NCI-H2081 treated with DMSO at 0.1 percent for 48 hours (cell line): ENCODE measurements at places on chromosomes 6 and 20.

DNA sequence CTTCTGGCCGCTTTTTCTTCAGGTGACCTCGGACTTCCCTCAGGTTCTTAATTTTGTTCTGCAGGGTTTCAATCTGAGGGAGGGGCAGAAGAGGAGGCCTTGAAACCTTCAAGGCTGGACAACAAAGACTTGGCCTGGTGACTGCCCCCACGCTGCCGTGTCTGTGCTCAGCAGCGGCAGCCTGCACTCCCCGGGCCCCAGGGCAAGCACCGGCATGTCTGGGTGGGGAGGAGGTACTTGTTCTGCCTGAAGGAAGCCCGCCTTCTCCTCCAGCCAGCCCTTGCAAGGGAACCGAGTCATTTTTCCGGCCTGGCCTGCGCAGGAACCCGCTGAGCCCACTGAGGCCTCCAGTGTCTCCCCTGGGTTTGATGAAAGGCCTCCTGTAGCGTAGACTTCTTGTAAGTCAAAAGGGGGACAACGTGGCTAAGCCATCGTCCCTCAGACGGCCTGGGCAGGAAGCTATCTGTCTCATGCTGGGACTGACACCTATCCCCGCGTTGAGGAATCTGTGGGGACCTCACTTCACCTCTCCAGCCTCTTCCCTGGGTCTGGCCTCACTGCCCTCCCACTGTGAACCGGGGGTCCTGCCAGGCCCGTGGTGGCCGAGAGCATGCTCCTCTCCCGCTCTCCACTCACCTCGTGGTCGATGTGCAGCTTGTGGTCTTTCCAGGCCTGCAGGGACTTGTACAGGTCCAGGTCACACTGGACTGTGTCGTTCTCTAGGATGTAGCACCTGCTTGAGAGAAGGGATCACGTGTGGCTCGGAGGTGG, 119.9 kb downstream of the SULF2 start:
- DNase-seq: no peak

- no peak for DNase-seq
Measured at GRCh38 chr20:57395111-57395966, 4.1 kb downstream of the RBM38 start.

- no peak for DNase-seq
Measured at GRCh38 chr6:36033935-36034334, 6.3 kb downstream of the MAPK14 start.

DNA sequence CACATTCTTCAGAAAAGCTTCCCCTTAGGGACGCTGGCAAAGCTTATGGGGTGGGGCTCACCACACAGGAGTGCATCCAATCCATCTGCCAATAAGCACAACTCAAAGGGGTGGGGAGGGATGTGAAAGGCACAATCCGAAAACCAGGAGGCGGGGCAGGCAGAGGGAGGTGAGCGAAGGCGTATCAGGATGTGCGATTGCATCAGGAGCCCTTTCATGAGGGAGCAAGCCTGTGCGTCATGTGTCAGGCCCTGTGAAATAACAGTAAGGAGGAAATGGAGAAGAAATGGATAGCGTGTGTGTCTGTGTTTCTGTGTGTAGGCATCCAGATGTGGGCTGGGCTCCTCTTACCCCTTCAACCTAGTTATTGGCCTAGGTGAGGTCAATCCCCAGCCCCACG, 382.4 kb upstream of the CDH4 start:
- DNase-seq: no peak

DNA sequence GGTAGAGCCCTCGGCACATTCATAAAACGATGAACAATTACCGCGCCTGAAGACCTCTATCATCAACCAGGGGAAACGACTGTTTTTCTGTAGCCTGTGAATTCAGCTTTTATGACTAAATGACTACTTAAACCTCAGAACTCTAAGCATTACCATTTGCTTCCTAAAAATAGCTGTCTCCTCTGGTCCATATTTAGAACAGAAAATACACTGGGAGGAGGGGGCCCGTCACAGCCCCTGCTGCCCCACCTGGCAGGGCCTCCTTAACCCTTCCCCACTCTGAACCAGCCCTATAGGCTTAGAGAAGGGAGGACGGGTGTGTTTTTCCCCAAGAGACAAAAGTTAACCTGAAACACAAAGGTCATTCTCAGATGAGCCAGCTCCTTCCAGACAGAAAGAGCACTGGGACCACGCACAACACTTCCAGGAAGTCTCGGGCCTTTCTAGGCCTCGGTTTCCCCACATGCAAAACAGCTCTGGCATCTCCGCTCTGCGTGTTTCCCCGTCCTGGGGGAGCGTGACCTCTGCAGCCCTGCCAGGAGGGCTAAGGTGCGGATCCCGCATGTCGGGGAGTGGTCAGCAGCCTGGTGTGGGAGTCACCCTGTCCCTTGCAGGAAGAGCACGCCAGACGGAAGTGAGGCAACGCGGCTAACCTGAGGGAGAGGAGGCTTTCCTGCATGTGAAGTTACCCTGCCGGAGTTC, 193.9 kb downstream of the DLL1 start:
- DNase-seq: no peak

DNA sequence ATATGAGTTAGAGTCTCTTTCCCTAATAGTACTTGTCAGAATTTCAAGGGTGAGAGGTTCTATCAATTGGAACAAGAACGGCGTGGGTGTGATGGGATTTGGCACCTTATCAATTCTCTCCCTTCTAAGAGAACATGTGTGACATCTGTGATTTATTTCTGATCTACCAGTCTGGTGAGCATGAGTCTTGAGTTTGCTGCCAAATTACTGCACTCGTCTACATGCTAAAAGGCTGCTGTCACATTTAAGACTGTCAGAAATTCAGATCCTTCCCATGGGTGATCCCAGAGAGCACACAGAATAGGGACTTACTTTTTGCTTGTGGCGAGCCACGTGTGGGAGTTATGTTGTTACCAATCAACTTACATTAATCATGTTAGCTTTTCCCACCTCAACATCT, 370.2 kb upstream of the SASH1 start:
- no peak for DNase-seq

- no peak for DNase-seq
Measured at GRCh38 chr6:25815194-25815593, 16.7 kb downstream of the SLC17A1 start.

DNA sequence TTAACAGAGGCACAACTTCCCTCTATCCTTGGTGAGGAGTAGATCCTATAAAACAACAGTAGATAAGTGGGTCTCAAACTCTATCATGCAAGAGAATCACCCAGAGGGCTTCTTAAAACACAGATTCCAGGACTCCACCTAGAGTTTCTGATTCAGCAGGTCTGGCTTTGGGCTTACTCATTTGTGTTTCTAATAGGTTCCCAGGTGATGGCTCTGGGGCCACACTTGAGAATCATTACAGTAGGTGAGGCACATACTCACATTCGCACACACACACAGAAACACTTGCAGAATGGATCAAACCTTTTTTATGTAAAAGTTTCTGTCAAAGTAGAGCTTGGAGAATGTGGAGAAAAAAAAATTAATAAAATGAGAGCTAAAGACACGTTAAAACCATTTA, 52.4 kb downstream of the TMEM242 start:
- no peak for DNase-seq

DNA sequence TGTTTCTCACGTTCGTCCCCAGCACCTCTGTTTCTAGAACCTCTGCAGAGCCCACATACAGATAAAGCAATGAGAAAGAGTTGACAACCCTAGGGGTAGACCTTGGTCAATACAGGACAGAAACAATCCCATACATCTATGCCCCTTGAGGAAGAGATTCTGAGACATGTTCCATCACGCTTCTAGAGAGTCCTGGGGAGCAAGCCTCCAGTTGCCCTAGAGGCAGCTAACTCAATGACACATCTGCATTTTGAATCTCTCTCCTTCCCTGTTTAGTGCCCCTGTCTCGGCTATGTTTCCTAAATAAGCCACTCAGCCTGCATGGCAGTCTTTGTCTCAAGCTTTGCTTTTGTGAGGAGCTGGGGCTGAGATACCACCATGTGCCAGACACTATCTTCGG, 435.3 kb downstream of the CD83 start:
- no peak for DNase-seq

- DNase-seq: no peak
Measured at GRCh38 chr6:37239526-37239925, 18.0 kb upstream of the TBC1D22B start.

- DNase-seq: no peak
Measured at GRCh38 chr20:7926767-7927166, 13.5 kb downstream of the HAO1 start.

DNA sequence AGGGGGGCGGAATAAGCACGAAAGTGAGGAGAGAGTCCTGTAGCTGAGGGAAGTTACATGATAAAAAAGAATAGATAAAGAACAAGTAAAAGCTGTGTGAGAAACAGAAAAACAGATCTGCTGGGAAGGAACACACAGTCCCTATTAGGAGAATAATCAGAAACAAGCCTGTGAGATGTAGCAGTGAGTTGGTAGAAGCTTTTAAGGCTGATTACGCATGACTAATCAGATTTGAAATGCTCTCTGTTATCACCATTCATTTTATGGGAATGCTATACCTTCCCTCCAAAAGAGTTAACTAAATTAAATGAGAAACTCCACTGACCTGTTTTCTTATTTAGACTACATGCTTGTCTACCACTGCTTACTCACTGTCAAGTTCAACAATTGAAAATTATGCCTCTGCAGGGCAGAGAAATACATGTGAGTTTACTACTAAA, 15.8 kb downstream of the REPS1 start:
- DNase-seq: no peak

DNA sequence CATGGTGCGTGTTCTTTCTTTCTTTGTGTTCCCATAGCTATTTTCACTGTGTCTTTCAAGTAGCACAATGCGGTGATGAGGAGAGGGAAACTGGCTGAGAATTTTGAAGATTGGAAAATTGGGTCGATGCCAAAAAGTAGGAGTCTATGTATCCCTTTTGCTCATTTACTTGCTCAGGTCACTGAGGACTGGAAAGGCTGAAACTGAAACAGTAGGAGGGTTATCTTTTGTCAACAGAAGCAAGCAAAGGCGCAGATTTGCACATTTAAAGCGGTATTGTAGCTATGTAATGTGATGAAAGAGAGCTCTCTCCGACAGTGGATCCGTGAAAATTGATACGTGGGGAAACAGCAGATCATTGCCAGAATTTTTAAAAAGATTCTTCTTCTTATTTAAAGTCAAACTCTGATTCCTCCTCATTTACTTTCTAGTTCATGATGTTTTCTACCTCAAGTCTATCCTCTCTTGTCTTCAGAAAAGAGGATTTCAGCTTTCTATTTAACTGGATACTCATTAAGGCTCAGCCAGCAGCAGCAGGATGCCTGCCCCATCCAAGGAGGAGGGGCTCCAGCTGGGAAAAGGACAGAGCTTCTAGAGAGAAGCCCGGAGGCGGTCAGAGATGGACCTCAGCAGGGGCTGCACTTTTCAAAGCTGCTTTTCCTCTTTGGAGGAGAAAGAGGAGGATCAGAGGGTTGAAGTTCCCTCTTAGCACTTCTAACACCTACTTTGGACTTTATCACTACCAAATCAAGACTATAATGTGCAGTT, 15.9 kb upstream of the FYN start:
- no peak for DNase-seq

DNA sequence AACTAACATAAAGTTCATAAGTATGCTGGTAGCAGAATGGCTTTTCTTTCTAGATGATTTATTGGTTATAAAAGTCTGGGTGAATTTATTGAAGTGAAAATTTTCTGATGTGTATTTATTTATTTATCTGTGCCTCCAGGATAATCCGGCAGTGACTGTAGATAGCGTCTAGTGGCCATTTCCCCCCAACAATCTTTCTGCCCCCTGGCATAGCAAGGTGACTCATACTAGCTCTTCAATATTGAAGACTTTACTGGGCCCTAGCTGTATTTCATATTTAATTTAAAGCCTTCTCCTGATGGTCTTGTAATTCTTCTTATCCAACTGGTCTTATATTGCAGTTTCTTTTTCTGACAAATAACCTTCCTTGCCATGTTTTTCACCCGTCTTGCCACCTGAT, 154.1 kb upstream of the SGK1 start:
- no peak for DNase-seq

DNA sequence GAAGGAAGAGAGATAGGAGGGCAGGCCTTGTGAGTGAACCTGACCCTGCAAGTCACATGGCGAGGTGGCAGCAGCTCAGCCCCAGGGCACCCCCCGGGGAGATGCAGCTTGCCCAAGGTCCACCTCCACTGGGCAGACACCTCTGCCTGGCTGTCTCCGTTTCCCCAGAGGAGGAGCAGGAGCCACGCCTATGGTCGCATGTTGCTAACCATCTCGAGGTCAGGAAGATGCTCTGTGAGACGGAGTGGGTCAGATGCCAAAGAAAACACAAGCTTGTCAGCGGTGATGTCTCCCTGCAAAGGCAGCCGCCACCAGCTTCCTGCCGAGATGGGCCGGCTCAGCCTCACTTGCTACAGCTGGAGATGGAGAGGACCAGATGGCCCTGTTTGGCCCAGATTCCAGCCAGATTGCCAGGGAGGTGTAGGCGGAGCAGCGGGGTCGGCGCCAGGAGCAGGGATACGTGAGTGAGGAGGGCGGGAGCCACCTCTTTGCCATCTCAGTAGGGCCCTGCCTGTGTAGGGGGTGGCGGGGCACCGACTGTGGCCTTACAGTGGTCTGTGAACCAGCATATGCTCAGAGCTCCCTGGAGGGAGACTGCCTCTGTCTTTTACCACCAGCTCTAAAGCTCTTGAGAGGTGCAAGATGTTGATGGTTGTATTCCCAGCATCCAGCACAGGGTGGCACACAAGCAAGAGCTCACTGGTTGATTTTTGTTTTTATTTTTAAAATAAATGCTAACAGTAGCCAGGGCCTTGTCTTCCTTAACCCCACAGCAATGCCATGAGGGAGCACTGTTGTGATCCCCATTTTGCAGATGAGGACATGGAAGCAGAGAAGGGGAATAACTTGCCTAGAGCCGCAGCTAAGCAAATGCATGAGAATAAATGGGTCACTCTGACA, 42.9 kb upstream of the FAM83D start:
- no peak for DNase-seq

DNA sequence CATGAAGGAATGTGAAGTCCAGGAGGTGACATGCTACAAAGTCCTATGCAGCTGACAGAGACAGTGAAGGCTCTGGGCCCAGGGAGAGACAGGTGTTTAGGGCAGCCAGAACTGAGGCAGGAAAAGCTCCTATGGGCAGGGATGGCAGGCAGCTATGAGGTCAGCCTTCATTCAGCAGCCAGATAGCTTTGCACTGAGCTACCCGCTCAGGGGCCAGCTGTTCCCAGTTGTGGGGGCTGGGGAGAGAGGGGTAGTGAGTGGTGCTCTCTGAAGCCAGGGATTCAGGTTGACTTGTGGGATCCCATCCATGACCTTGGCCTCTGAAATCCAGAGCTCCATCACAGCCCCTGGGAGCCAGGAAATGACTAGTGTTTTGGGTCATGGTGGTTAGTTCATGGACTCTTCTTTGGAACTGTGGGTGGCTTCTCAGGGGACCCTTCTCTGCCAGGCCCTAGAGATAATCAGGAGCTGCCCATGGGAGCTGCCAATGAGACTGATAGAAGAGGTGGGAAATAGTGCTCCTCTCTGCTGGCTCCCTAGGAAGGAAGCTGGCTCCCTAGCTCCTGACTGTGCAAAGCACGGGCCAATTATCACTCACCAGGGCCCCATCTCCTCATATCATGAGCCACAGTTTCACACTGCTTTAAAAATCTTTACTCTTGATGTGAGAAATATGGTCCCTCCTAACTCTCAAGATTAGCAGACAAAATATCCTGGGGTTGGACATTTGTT, 127.7 kb downstream of the VEGFA start:
- no peak for DNase-seq

- no peak for DNase-seq
Measured at GRCh38 chr20:32191873-32192272, 15.7 kb downstream of the PLAGL2 start.
